Transverse colon (tissue), 4 donors: ENCODE measurements at places on chromosomes 3 and 15.
A peak's percentile ranks its signal among the peaks of the same experiment; 100 is the strongest.

- no peak for DNase-seq
Observed at GRCh38 chr15:90946538-90946937, 8.1 kb upstream of the RCCD1 start.

- DNase-seq, result no peak
Observed at GRCh38 chr3:45365060-45365459, 23.3 kb upstream of the LARS2 start.

DNA sequence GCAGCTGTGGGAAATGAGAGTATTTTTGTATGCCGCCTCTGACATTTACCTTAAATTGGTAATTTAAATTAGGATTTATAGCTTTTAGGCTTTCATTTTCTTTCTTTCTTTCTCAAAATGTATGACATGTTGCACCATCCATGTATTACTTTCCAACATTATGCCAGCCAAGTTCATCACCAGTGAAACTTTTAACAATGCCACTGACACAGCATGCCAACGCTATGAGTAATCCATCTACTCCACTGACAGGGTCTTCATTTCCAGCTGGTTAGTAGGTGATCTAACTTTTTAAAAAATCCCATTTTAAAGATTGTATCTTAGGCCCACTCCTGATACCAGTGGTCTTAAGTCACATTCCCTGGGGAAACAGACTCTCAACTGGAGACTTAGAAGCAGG, 21.8 kb upstream of the CLDN16 start:
- no peak for DNase-seq

- DNase-seq, result no peak
Observed at GRCh38 chr3:168422843-168423242, 327.1 kb upstream of the GOLIM4 start.

DNA sequence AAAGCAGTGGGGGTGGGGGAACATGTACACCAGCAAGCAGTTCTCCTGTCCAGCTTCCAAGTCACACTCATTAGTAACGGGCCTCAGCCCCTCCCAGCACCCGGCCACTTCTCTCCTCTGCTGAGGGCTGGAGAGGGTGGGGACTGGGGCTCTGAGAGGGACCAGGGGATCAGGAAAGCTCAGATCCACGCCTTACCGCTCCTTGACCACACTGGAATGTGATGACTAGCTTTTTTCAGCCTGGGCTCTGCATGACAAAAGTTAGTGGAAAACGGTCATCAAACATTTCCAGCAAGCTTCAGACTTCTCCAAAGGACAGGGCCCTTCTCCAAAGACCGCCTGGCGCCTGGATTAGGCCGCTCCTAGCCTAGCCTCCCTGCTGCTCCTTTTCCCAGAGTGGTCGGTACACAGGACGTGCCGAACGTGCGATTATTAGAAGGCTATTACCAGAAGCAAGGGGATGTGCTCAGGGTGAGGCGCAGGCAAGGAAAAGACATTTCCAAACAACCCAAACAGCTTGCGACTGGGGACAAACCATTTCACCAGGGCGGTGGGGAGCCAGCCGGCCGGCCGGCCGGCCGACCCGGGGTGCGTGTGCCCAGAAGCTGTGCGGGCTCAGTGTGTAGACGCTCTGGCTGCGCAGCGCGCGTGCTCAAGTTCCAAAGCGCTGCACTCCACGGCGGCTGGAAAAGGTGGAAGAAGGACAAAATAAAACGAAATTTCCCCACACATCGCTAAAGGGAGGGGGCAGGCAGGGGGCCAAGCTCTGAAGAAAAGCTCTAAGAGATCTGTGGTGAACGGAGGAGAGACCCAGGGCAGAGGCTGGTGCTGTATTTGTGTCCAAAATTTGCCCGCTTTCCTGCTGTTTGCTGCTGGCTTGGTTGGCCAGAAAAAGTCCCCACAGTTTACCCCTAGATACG, 51.0 kb upstream of the SSR3 start:
- peak; percentile 23 for DNase-seq

DNA sequence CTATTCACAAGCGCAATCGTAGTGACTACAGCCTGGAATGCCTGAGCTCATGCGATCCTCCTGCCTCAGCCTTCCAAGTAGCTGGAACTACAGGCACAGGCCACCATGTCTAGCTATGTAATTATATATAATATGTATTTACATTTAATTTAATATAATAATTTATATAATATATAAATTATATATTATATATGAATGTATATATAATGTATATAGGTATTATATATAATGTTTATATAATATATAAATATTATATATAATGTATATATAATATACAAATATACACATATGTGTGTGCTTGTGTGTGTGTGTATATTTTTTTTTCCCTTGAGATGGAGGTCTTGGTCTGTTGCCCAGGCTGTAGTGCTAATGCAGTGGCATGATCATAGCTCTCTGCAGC, 27.6 kb upstream of the ULK4 start:
- DNase-seq, result no peak

- DNase-seq, result peak; percentile 65
Observed at GRCh38 chr15:90000186-90001001, 730 bp upstream of the ZNF710 start.
